ENCODE measurements at places on chromosomes 11 and 22.

GRCh38 chr11:121754598-121754997, 301.8 kb upstream of the SORL1-AS1 start:
- DNase-seq = no peak

- DNase-seq = peak; percentile 53
Measured at GRCh38 chr22:20783844-20784723, 10.2 kb downstream of the SERPIND1 start.

- no peak for DNase-seq
Measured at GRCh38 chr22:27022274-27022895, 365.0 kb downstream of the MIAT start.

- DNase-seq = no peak
Measured at GRCh38 chr11:26837154-26837553, 115.3 kb upstream of the SLC5A12 start.

GRCh38 chr22:24207264-24208011, 26.2 kb downstream of the SUSD2 start:
- no peak for DNase-seq

GRCh38 chr11:110935018-110935640, 222.9 kb upstream of the ARHGAP20 start:
- no peak for DNase-seq

- DNase-seq = no peak
Measured at GRCh38 chr11:63901660-63902059, 15.3 kb downstream of the RCOR2 start.

- no peak for DNase-seq
Measured at GRCh38 chr11:11035331-11035730, 177.5 kb upstream of the ZBED5 start.

GRCh38 chr22:24486501-24486921, 8.6 kb upstream of the UPB1 start:
- no peak for DNase-seq

DNA sequence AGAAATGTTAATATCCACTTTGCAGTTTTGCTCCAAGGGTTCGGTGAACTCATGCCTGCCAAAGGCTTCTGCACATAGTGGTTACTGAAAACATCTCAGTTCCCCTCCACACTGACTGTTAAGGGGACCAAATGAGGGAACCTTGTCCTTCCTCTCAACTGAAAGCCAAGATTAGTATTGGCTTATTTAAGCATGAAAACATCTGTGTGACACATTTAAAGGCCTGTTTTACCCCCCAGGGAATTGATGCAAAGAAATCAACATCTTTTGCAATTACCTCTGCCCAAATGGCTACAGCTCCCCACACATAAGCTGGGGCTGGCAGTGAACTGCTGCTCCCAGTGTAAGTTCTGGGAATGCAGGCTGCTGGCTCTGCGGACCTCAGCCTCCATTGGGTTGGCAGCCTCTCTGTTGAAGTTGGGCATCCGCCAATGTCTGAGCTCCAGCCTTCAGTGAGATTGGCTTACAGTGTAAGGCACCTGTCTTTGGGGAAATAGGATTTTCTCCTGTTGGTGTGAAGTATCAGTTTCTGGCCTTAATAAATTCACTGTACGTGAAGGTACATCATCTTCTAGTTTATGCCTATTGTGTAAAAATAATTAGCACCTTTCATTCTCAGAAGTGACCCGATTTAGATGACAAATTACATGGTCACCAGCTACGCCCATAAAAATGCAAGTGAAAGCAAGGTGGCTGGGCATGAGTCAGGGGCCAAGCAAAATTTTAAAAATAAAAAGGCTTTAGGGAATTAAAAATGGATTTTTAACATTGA, 213.4 kb upstream of the SYN3 start:
- DNase-seq = peak; percentile 31

- DNase-seq = no peak
Measured at GRCh38 chr11:81987829-81988472, 745.7 kb downstream of the FAM181B start.

DNA sequence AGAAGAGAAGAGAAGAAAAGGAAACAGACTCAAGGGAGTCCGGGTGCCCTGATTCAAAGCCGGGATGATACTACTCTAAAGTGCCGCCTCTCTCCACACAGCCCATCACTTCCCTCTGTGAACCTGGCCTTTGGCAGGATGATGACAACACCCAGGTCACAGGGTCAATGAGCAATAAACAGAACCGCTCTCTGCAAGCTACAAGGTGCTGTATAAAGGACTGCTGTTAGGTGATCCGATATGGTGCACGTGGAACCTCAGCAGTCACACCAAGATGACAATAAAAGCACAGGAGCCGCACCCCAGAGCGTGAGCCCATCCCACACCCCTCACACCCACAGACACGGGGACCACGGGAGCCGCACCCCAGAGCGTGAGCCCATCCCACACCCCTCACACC, 10.7 kb downstream of the TTLL1 start:
- no peak for DNase-seq

DNA sequence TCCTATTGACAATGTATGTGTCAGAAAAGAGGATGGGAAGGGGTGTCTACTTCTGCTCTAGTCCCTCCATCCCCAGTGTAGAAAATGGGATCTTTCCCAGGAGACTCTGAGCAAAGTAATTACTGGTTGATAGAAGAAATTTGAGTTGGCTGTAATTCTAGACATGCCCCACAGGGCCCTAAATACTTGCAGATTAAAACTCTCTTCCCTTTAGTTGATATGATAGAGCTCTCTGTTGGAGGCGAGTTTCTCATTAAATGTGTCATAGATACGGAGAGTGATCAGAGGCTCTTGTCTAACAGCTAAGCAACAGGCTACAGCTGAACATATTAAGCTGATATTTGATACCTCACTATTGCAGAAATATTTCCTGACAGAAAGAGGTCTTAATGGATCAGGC, 32.9 kb downstream of the OR52E1 start:
- no peak for DNase-seq

- DNase-seq = no peak
Measured at GRCh38 chr11:10058356-10058755, 235.7 kb downstream of the SBF2 start.

GRCh38 chr11:21104641-21105040, 435.3 kb downstream of the NELL1 start:
- no peak for DNase-seq

DNA sequence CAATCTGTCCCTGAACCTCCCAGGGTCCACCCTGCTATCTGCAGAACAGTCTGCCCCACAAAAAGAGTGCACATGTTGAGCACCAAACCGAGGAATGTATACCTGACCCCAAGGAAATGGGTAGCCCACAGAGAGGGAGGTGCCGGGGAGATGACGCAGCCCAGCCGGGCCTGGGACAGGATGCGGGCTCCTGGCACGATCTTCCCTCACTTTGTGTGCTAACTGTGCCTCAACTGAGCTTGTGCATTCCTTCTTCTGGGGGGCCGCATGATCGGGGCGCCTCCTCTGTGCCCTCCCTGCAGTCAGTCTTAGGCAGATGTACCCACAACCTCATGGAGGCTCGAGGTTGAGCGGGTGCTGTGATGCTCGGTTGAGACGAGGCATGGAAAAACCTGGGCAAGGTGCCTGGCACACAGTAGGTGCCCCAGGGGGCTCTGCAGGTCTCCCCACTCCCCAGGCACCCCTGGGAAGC, 2.4 kb downstream of the GAS2L1 start:
- DNase-seq = no peak

DNA sequence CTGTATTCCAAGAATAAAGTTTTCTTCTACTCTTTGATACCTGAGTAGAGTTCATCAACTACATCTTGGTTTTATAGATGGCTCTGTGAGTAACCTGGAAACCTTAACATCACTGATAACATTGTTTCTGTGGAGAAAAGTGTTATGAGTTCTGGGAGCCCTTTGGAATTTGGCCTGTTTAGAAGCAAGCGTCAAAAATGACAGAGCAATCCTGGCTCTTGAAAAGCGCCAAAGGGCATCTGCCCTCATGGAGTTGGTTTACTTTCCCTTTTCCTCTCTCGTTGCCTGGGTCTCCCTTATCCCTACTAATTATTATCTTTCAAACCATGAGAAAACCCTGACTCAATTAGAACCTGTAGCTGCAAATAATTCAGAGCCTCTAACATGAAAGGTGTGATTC, 140.1 kb downstream of the DBX1 start:
- DNase-seq = no peak

GRCh38 chr11:18495703-18496102, 31.0 kb downstream of the TSG101 start:
- DNase-seq = no peak

- DNase-seq = no peak
Measured at GRCh38 chr22:41968601-41969000, 642 bp upstream of the SEPTIN3 start.

DNA sequence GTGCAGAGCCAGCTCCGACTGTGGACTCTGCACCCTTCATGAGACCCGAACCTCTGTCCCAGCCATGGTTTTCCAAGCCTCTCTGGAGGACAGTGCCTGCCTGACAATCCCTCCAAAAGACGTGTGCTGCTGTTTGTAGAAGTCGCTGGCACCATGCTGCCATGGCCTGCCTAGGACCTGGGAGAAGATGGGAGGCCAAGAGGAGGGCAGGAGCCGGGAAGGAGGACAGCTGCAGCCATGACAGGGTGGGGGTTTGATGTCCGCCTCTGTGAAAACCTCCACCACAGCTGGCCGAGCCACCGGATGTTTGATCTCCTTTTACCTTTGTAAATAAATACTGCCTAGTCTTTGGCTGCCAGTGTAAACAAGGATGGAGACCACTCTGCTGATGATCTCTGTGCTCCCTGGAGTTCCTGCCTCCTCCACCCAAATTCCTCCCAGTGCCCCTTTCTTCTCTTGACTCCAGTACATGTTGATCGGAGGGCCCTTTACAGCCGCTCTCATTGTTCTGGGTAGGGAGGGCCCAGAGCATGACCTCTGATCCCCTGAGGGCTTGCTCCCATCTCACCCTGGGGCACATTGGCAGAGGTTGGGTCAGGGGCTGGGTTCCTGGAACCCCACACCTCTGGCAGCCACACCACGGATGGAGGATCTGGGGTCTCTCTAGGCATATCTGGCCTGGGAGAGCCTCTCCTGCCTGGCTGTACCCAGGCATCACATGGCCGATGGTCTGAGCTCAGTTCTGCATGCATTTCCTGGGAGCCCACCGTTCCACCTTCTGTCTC, 66.9 kb downstream of the BCR start:
- no peak for DNase-seq

- DNase-seq = no peak
Measured at GRCh38 chr11:36458129-36458915, 51.8 kb downstream of the TRAF6 start.

DNA sequence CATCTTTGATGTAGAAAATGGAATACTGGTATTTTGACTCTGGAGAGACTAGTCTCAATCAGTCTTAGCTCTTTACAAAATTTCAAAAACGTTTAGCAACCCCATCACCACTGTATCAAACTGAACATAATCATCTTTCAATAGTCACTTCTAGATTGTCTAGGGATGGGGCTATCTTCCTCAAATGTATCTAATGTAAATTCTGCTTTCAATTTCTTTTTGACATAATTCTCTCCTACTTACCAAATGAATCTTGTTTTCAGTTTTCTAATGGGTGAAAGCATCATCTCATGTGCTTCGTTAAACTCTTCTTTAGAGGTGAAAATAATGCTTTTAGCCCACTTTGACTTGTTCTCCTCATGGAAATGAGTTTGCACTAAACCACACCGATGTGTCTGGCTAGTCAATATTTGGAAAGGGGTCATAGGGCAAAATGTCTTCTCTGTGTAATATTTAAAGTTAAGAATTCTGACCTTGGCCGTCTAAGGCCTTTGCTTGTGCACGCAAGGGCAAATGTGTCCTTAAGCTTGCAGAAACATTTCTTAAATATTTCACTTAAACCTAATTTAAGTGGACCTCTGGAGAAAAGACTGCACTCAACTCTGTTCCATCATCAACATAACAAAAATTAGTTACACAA, 5.2 kb downstream of the SIK3 start:
- no peak for DNase-seq

- DNase-seq = no peak
Measured at GRCh38 chr11:63800921-63801320, 12.3 kb upstream of the SPINDOC start.

- no peak for DNase-seq
Measured at GRCh38 chr11:73467505-73467904, 91.3 kb downstream of the RELT start.

DNA sequence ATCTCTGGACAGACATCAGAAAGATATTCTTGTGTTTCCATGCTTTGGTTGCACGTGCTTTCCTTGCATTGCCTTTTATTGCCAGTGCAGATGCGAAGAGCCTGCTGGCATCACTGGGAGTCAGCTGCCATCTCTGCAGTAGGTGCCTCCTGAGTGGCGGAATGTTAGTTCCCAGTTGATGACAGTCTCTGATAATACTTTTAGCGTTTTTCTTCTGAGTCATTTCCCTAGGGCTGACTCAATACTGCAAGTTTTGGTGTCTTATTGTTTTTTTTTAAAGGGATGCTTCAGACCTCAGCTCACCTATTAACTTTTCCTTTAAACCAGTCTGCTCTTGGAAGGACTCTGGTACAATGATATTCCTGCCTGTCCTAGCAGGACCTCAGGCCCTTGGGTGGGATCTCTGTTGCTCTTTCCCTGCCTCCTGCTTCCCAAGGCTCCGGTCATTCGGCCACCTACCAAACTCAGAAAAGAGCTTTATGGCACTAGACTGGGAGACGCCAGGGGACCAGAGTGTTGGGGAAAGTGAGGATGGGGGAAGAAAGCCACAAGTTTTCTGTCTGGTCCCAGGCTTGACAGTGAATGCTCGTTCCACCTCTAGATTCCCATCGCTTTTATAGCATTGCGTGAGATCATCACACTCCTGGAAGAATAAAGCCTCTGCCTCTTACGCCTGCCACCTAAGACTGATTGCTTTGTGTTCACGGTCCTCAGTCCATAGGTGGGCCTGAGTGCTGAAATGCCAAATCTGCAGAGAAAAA, 308.7 kb downstream of the DDX10 start:
- no peak for DNase-seq

DNA sequence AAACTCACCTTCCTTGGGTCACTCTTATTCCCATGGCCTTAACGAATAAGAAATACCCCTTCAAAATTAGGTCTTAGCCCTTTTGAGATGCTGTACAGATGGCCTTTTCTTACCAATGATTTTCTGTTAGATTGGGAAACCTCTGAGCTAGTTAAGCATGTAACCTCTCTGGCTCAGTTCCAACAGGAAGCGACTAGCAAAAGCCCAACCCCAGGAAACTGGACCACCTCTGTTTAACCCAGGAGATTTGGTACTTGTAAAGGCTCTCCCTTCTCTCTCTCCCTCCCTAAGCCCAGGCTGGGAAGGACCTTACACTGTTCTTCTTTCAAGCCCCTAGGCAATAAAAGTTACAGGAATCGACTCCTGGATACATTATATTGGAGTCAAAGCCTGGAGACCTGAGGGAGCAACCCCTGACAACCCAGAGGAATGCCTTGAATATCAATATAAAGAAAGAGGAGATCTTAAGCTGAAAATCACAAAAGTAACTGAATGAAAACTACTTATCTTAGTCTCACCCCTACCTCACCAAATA, 11.7 kb downstream of the APIP start:
- DNase-seq = no peak

- no peak for DNase-seq
Measured at GRCh38 chr11:106988151-106989077, 29.9 kb downstream of the GUCY1A2 start.
